ENCODE measurements at places on chromosomes 3 and 15.
A peak's percentile ranks its signal among the peaks of the same experiment; 100 is the strongest.

- DNase-seq, result peak; percentile 85
Measured at GRCh38 chr15:63487076-63487757, 17.2 kb upstream of the USP3 start.

- no peak for DNase-seq
Measured at GRCh38 chr3:122132949-122133540, 50.4 kb upstream of the CASR start.

DNA sequence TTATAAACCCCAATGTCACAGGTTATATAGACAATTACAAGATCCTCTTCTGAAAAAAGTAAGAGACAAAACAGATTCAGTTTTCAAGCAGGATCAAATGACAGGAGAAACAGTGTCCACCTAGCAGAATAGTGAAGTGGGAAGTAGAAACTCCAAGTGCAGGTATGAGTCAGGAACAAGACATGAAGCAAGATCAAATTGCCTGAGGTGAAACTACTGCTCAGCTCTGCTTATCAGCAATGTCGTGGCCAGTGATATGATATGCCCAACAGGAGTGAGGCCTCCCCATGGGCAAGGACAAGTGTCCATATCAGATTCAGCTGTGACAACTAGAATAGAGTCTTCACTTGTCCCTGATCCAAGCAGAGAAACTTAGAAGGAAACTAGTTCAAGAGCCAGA lies 100.0 kb downstream of the ZMAT3 start:
- DNase-seq, result no peak

DNA sequence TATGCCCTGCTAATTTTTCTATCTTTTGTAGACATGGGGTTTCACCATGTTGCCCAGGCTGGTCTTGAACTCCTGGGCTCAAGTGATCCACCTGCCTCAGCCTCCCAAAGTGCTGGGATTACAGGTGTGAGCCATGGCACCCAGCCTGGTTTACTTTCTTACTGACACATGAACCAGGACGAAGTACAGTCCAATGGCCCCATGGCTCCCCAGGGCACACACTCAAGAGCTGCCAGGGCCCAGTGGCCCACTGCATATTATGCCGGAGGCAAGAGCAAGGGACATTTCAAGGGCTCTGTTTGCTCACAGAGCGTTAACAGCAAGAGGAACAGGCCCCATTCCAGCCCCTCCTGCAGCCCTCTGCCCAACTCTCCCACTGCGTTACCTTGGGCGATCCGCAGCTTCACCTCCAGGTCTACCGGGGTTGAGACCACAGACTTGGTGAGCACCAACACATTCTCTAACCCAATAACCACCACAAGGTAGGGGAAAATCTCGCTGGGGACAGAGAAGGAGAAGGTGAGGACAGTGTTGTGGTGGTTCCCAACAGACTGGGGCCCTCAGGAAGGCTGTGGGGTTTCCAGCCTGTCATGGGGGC lies 42.8 kb downstream of the PTPN23 start:
- DNase-seq, result no peak

- no peak for DNase-seq
Measured at GRCh38 chr15:52258461-52258860, 37.1 kb downstream of the MYO5C start.
